ENCODE measurements at places on chromosomes 7 and 10.

DNA sequence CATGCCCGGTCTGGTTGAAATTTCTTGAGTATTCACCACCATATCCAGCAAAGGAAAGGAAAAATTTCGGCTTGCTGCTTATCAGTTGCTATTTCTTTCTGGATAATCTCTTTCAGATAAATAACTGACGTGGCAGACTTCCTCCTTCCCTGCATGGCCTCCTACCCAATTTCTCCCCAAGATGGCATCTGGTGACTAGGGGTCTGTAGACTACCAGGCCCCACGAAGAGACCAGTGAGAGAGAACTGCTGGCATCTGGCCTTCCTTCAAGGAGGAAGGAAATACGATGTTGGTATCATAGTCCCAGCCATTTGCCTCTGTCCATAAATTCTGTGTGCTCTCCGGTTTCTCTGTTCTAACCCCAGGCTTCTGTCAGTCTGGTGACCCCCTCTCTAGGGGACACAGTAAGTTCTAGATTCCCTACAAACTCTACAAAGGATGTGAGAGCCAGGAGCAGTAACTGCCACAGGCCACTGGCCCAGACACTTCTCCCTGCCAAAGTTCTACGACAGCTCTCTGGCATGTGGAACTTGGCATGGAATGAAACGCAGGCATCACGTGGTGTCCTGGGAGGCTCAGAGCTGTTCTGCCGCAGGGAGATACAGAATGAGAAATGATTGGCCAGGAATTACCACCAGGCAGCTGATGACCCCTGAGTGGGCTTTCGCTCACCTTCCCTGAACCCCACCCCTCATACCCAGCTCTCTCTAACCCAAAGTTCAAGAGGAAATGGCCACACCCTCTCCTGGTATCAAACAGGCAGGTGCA is 30.0 kb upstream of the MSRB2 start:
- peak; percentile 73 for DNase-seq

- no peak for DNase-seq
These were observed 292.4 kb upstream of the MYO3A start for GRCh38 chr10:25641595-25641994.

GRCh38 chr7:108368466-108368865 is 87.8 kb downstream of the NRCAM start:
- no peak for DNase-seq

DNA sequence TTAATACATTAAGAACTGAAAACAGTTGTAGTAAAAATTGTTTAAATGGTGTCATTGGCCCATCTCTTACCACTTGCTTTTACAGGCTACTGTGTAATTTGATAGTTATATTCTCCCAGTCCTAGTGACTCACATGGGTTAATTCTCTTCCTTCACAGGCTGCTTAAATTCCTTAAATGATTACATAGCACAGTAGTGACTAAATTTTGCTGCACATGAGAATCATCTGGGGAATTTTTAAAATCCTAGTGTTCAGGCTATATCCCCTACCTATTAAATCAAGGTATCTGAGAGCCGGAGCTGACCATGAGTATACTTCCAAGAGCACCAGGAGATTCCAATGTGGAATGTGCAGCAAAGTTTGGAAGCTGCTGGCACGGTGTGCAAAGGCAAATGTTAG is 45.3 kb upstream of the ZNF800 start:
- no peak for DNase-seq

GRCh38 chr10:77392851-77393250 is 244.8 kb downstream of the KCNMA1 start:
- DNase-seq: peak; percentile 52

- DNase-seq: no peak
These were observed 479.3 kb downstream of the GLRX3 start for GRCh38 chr10:130615457-130615856.

- no peak for DNase-seq
These were observed 6.9 kb upstream of the WIPI2 start for GRCh38 chr7:5183155-5183554.

GRCh38 chr10:118594392-118595063 is 920 bp downstream of the PRLHR start:
- DNase-seq: peak; percentile 65

GRCh38 chr7:11281953-11282352 is 308.3 kb downstream of the PHF14 start:
- no peak for DNase-seq

- DNase-seq: no peak
These were observed 3.2 kb downstream of the SNCG start for GRCh38 chr10:86961481-86962091.

DNA sequence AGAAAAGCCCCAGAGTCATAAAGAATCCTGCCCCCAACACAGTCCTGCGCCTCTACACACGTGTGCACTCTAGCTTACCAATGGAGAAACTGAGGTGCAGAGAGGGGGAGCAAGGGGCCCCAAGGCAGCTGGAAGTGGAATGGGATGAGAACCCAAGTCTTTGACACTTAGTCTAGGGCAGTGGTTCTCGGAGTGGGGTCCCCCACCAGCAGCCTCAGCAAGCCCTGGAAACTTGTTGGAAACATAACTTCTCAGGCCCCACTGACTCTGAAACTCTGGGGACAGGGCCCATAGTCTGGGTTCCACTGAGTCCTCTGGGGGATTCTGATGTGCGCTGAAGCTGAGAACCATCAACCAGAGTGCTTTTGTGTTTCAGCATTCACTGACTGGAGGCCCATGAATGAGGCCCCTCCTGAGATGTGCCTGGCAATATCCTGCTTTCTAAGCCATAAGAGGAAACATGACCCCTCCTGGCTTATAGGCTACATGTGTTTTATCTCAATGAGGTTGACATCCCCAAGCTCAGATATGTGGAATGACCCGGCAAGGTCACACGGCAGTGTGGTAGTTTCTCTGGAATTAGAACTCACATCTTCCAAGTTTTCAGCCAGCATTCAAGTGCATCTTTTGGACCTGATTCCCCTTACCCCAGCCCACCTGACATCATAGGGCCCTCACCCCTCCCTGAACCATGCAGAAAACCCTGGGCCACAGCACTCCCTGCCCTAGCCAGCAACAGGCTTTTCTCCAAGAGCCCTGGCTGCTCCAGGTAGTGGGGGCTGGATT is 147.3 kb upstream of the PCBD1 start:
- no peak for DNase-seq

DNA sequence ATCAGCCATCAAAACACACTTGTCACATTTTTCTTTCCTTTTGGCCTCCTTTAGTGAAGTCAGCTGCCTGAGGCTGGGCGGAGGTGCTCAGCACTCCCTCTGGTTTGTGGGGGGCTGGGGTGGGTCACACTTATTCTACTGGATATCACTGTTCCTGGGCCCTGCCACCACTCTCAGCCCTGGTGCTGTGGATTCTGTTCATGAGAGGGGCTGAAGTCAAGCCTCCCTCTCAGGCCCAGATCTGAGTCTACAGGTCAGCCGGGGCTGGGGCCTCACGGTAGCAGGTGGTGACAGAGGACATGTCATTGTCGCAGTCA is 180.8 kb upstream of the TNS3 start:
- no peak for DNase-seq

DNA sequence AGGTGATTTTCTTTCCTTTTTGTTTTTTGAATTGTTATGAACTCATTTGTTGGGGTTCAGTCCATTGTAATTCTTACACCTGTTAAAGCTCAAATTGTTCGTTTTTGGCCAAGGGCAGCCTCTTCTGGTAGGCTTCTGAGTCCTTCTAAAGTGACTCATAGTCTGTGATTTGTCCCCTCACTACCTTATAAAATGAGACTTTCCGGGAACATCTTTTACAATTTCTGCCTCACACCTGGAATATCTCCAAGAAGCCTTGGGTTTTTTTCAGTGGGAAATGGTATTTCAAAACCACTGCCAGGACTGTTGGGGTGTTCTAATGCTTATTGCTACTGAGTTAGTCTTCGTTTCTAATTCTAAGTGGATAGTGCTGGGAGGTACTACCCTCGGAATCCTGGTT is 56.7 kb downstream of the BMPR1A start:
- no peak for DNase-seq

GRCh38 chr10:24462889-24463552 is 254.1 kb downstream of the KIAA1217 start:
- no peak for DNase-seq

- no peak for DNase-seq
These were observed 11.0 kb downstream of the TBC1D12 start for GRCh38 chr10:94413361-94413760.

- no peak for DNase-seq
These were observed 10.7 kb upstream of the FHIP2A start for GRCh38 chr10:114810926-114811325.

- DNase-seq: no peak
These were observed 11.8 kb downstream of the MET start for GRCh38 chr7:116683786-116684185.

DNA sequence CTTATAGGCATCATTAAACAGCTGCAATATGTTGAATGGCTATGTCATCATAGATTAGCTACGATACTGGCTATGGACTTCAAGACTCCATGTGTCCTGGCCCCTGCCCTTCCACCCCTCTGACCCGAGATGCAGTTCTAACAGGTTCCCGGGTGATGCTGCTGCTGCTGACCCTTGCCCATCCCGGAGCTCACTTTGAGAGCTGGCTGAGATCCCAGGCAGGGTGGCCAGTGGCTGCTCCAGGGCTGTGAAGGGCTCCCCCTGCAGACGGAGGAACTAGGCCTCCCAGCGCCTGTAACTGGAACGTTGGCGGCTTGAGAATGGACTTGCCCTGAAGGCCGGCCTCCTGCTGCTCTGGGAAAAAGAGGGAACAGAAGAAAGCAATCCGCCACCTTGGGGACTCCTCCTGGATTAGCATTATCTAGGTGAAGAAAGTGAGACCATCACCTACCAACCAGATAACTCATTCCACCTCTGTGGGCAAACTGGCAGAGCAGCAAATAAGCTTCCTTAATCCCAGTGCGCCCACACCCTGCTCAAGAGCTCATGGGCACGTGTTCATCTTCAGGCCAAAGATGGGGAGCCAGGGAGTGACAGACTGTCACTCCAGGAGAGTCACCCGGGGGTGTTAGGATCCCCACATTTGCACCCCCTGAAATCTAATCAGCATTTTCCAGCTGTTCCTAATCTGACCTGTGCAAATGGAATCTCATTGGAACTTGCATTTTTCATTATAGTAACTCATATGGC is 56.8 kb downstream of the PARP12 start:
- no peak for DNase-seq

DNA sequence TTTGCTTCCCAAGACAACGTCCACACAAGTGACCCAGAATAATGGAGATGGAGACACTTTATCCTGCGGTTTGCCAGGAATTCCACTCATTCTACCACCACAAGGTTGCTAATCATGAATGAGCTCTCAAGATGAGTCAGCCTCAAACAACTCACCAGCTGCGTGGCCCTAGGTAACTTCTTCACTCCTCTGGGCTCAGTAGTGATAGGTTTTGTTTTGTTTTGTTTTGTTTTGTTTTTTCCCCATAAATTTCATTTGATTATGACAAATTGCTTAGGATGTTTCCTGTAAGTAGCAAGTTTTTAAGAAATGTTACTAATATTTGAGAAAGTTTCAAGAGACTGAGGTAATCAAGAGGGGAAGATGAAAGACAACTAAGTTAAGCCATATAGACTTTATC is 286.8 kb downstream of the PARD3 start:
- no peak for DNase-seq

DNA sequence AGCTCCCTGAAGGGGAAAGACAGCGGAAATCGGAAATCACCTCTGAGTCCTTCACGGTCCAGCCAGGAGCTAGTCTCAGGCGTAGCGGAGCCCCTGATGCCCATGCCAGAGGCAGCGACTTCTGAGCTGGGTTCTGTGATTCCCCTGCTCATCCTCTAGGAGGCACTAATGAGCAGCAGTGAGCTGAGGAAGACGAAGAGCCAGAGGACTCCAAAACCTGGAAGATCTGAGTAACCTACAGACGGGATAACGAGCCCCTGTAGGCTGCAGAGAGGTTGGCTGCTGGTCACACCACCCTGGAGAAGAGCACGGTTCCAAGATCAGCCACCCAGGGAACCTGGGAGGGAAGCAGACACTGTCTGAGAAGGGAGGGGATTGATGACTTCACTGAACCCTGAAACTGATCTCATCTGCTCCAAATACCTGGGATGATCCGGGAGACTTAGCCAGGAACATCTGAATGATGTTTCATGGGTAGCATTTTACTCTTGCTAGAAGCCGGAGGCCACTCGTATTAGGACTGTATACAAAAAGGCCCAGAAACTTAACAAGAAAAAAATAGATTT is 304.1 kb downstream of the PAXIP1 start:
- DNase-seq: no peak

DNA sequence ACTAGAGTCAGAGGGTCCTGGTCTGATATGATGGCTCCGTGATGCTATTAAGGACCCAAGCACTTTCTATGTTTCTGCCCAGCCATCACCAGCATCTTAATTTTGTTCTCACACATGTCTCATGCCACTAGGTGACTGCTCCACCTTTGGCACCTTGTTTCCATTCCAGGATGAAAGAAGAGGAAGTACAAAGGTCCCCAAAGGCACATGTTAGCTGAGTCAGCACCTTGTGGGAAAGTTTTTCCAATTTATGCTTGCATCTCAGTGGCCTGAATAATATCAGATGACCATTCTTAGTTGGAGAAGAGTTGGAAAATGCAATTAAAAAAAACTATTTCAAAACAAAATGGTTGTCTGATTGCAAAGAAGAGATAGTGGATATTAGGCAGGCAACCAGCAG is 341.0 kb upstream of the NPSR1 start:
- no peak for DNase-seq

DNA sequence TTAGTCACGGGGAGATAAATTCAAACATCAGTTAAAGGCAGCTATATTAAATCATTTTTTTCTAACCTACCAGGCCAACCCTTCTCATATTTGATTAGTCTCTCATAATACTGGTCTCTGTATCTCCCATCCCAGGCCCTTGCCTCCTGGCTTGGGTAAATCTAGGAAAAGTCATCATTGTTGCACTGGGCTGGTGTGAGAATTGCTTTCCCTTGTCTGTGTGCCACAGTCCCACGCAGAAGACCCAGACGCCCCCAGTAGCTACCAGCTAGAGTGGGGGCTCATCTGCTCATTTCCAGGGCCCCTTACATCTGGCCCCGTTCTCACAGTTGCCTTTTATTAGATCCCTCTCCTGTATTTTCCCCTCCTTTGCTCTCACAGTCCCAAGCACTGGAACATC is 67.6 kb upstream of the VIPR2 start:
- DNase-seq: no peak

DNA sequence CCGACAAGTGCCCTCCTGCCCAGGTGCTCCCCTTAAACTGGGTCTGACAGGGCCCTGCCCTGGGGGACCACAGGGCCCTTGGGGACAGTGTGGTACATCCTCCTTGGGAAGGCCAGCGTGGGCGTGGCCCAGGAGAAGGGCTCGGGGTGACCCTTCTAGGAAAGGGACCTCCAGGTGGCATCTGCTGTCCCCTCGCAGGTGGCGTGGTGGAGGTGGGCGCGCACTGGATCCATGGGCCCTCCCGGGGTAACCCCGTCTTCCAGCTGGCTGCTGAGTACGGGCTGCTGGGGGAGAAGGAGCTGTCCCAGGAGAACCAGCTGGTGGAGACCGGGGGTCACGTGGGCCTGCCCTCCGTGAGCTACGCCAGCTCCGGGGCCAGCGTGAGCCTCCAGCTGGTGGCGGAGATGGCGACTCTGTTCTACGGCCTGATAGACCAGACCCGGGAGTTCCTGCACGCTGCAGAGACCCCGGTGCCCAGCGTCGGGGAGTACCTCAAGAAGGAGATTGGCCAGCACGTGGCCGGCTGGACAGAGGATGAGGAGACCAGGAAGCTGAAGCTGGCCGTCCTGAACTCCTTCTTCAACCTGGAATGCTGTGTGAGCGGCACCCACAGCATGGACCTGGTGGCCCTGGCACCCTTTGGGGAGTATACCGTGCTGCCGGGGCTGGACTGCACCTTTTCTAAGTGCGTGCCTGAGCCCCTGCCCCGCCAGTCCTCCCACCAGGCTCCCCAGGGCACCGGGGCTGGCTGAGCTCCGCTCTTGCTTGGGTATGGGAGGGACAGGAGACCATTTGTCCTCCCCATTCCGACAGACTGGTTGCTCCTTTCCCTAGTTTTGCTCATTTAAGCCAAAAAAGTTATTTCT is 972 bp downstream of the PAOX start:
- no peak for DNase-seq
